Naive thymus-derived CD8-positive, alpha-beta T cell (primary cell): ENCODE measurements at places on chromosomes 16 and 17.

DNA sequence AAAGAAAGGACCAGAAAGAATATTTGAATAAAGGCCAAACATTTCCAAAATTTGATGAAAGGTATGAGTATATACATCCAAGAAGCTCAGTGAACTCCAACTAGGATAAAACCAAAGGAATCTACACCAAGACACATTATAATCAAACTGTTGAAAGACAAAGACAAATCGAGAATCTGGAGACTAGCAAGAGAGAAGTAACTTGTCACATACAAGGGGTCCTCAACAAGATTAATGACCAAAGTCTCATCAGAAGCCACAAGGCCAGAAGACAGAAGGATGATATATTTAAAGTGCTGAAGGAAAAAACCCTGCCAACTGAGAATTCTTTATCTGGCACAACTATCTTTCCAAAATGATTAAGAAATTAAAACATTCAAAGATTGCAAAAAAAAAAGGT lies 9.3 kb upstream of the IL21R start:
- DNase-seq, result no peak

- no peak for DNase-seq
Measured at GRCh38 chr17:53627511-53627910, 195.2 kb upstream of the KIF2B start.

DNA sequence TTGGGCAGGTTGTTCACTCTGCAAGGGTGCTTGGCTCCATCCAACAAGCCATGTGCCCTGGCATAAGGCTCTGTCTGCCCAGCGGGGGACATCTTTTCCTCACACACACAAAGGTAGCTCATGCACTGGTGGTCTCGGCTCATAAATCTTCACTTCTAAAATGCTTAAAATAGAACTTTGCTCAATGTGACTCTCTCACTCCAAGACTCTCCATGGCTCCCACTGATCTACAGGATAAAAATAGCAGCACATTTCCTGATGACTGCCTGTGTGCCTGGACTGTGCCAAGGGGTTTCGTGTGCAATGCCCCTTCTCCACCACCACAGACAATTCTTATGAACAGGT lies 15.1 kb upstream of the CIBAR2 start:
- no peak for DNase-seq

DNA sequence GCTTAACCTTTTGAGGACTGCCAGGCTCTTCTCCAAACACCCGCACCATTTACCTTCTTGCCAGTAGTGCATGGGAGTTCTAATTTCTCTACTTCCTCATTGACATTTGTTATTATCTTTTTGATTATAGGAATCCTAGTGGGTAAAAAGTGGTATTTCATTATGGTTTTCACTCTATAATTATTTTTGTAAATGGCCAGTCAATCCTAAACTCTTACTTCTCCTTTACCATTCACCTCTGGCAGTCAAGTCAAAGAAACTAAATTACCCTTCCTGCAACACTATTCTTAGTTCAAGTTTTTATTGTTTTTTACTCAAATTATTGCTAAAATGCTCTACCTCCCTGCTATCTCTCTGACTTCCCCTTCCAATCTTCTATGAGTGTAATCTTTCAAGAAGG lies 29.8 kb upstream of the ANKFY1 start:
- no peak for DNase-seq

- no peak for DNase-seq
Measured at GRCh38 chr17:54907376-54907775, 6.7 kb downstream of the TOM1L1 start.

DNA sequence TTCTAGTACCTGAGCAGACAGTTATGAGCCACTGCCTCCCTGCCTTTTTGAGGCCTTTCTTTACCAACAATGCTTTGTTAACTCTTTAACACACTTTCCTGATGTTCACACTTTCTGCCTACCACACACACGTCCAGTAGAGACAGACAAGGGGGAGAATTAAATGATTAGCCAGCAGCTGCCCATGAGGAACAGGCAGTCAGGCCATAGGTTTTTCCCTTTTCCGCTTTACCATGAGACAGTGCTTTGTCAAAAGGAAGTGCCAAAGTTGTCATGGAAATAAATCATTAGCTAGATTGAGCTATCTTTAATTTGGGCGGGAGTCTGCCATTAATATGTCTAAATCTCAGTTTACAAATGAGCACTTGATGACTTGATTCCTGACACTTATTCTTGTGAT lies 102.1 kb downstream of the PITPNC1 start:
- DNase-seq, result no peak

DNA sequence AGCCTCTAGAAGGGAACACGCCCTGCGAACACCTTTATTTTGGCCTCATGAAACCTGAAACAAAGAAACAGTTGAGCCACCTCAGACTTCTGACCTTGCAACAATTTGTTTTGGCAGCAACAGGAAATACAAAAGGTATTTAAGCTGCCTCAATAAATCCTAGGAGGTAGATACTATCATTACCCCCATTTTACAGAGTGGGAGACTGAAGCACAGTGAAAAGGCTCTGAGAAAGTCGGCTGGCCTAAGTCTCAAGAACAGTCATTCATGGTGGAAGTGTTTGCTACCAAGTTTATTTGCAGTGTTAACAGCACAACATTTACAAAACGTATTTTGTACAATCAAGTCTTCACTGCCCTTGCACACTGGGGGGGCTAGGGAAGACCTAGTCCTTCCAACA lies 19.0 kb downstream of the RND2 start:
- no peak for DNase-seq

GRCh38 chr17:42354956-42355843 lies 33.0 kb downstream of the STAT3 start:
- DNase-seq, result no peak

DNA sequence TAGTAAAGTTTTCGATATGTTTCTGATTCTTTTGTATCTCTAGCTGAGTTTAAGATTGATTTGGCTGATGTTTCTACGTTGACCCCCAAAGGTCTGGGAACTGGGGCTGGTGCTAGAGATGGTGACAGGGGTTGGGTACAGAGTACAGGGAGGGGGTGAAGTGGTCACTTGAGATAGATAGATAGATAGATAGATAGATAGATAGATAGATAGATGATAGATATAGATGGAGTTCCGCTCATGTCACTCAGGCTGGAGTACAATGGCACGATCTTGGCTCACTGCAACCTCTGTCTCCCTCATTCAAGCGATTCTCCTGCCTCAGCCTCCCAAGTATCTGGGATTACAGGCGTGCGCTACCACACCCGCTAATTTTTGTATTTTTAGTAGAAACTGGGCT lies 1.8 kb upstream of the FBRS start:
- DNase-seq, result no peak

DNA sequence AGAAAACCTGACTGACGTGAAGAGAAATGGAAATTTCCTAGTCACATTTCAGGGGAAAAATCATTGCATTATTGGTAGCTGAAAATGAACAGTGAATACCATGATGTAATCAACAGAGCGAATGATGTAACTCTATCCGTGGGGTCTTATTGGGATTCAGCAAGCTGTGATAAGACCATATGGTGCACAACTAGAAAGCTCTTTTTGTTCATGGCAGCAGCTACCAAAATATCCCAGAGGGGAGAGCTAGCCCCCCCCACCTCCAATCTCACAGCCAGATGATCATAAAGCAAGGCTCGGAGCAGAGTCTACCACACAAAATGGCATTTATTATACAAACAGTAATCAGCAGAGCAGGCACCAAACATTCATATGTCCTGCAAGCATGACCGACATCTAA lies 22.2 kb upstream of the DNAH17 start:
- DNase-seq, result no peak

GRCh38 chr16:69691980-69692911 lies 34.1 kb downstream of the NQO1 start:
- DNase-seq, result no peak

DNA sequence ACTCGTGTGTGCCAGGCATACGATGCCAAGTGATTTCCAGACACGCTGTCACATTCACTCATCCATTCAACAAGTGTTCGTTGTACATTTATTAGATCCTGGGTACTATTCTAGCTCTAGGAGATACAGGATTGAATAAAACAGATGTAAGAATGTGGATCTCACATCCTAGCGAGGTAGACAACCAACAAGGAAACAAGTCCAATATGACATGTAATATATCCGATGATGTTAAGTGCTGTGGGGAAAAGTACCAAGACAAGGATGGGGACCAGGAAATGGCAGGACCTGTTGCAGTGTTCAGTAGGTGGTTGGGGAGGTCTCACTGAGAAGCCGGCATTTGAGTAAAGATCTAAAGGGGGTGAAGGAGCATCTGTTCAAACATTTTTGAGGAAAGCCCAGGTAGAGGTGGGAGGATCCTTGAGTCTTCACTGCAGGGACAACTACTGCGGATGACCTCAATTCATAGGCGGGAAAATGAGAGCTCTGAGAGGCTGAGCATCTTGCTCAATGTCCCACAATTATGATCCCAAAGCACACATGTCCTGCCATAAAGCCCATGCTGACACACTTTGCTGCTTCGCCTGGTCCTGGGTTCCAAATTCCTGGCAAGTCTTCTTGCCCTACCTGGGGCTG lies 129.4 kb downstream of the ASIC2 start:
- no peak for DNase-seq

DNA sequence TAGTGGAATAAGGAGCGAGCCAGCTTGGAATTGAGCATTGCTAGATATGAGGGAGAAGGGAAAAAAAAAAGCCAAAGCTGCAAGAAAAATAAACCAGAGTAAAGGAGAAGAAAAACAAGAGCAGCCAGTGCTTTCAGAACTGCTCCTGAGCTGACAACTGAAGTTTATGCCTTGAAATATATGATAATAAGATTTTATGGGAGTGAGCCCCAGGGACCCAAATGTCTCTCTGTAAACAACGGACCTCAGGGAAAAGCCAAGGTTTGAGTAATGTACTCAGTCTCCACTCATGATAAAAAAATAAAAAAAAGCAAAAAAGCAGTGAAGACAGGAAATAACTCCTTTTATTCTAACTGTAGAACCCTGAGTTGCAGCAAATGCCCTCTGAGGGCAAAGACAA lies 132.6 kb downstream of the SNX11 start:
- DNase-seq, result no peak

DNA sequence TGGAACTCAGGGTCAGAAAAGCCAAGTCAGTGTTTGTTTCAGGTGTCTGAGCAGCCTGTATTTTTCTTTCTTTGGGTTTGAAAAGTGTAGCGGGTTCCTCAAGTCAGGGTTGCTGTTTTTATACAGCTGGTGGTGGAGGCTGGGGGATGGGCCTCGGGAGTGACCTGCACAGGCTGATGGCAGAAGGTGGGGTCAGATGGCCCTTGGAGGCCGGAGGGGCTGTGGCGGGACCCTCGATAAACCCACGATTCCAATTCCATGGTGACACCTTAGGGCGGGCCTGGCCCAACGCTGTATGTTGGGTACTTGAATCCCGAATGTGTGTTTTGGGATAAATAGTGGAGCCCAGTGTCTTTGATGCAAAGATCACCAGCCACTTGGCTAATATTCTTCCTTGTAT lies 28.7 kb downstream of the COX4I1 start:
- no peak for DNase-seq

- DNase-seq, result no peak
Measured at GRCh38 chr16:24755201-24755874, 25.9 kb downstream of the TNRC6A start.

GRCh38 chr16:180101-180675 lies at the start of gene HBQ1:
Gene HBQ1, plus strand, starts transcription at chr16:180459. Its CDS starts 28 bp downstream, at chr16:180487.
- peak; percentile 65 for DNase-seq

DNA sequence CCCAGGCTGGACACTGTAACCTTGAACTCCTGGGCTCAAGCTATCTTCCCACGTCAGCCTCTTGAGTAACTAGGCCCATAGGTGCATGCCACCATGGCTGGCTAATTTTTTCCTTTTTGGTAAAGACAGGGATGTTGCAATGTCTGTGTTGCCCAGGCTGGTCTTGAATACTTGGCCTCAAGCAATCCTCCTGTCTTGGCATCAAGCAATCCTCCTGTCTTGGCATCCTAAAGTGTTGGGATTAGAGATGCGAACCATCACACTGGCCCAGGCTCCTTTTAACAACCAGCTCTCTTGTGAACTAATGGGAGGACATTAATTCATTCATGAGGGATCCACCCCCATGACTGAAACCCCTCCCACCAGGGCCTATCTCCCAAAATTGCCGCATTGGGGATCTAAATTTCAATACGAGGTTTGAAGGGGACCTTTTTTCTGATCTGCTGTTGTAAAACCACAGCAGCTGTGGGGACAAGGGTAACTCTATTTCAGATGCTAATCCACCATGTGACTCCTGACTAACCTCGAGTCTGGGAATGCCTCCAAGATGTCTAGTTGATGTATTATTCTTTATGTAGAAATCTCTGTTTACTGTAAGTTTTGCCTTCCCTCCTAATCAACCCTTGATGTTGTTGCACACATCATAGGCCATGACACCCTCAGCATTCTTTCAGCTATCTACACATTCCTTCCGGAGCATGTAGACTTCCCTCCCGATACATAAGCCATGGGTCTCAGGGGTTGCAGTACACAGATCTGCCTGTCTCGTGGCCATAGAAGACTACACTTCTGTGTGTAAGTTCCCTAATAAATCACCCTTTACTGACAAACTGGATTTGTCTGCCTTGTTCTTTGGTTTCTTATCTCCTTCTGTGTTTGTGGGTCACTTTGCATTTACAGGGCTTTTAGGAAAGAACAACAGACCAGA lies 37.6 kb downstream of the RNF112 start:
- DNase-seq, result no peak
